ENCODE measurements at places on chromosomes 1 and 21. TPM values are rescaled to one million over a fixed set of nuclear protein-coding genes. Genes with fewer than 3 reads are reported as not detected.

Gene TTC34
- total RNA-seq, result 2.5 TPM

Gene IER5
- total RNA-seq, result 21.2 TPM

Gene PKP1
- 0.14 TPM for total RNA-seq

Gene RIMS3
- 12.0 TPM for total RNA-seq

Gene EDN2
- 0.18 TPM for total RNA-seq

Gene TTC39A
- 10.7 TPM for total RNA-seq

Gene TRPM2
- 1.6 TPM for total RNA-seq

Gene S100A5
- not detected for total RNA-seq

Gene GPX7
- total RNA-seq, result 20.3 TPM

Gene DMBX1
- 16.6 TPM for total RNA-seq

Gene NBPF3
- 22.1 TPM for total RNA-seq

Gene RNF186
- not detected for total RNA-seq

Gene ZMYND12
- total RNA-seq, result 1.1 TPM

Gene MANEAL
- total RNA-seq, result 9.0 TPM

Gene ZBED6
- 51.3 TPM for total RNA-seq

Gene PARK7
- total RNA-seq, result 357 TPM

Gene CYP4X1
- total RNA-seq, result 8.8 TPM

Gene VPS72
- total RNA-seq, result 79.4 TPM

Gene MCOLN2
- total RNA-seq, result 0.29 TPM

Gene MYBPH
- total RNA-seq, result not detected

Gene SYF2
- 51.7 TPM for total RNA-seq

Gene MATN1
- total RNA-seq, result 0.18 TPM

Gene LEFTY2
- 272 TPM for total RNA-seq

Gene C1orf87
- total RNA-seq, result not detected

Gene SLC44A5
- 4.2 TPM for total RNA-seq
